Panc1 (cell line): ENCODE measurements at places on chromosomes 4 and X.

DNA sequence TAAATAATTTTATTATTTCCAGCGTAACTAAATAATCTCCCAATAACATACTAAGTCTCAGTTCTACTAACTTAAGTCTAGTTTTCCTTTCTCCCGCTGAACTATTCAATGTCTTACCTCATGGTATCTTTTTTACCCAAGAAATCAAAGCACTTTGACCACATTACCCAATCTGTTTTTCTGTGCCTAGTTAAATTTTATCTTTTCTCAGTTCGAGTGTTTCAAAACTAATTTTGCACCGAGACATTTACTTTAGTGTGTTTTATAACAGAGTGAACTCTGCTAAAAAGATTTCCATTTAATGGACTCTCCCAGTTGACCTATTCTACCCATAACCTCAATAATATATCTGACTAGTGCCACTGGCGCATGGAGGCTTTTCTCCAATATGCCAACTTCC lies 67.6 kb upstream of the IRF2 start:
- no peak for DNase-seq
- H3K36me3 ChIP-seq = no peaks in the 10 kb centered on the region
- no peaks in the 10 kb centered on the region for H3K4me1 ChIP-seq
- H3K27ac ChIP-seq = no peak overlapping the region

DNA sequence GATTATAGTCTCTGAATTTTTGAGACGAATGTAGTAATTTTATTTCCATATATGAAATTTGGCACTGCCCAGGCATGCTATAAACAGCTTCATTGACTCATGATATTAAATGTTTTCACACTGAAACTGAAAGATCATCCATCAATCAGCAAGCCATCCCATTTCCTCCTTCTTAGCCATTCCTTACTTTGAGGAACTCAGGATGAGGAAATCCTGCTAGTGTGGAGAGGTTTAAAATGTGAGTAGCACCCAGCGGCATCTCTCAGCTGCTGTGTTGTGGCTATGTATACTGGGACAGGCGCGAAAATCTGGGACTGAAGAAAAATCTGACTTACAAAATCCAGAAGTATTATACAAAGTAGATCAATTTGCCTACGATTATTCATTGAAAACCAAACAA lies 52.1 kb downstream of the PTCHD1 start:
- H3K4me1 ChIP-seq = no peaks in the 10 kb centered on the region
- DNase-seq = no peak
- no peaks in the 10 kb centered on the region for H3K27me3 ChIP-seq
- no peak overlapping the region for H3K4me3 ChIP-seq
- no peak overlapping the region for H3K27ac ChIP-seq

GRCh38 chr4:183445097-183445428 lies 627 bp downstream of the CDKN2AIP start:
- no peaks in the 10 kb centered on the region for H3K27me3 ChIP-seq
- peaks cover 43% of the 10 kb centered on the region for H3K4me1 ChIP-seq
- peaks cover 35% of the 10 kb centered on the region for H3K36me3 ChIP-seq

DNA sequence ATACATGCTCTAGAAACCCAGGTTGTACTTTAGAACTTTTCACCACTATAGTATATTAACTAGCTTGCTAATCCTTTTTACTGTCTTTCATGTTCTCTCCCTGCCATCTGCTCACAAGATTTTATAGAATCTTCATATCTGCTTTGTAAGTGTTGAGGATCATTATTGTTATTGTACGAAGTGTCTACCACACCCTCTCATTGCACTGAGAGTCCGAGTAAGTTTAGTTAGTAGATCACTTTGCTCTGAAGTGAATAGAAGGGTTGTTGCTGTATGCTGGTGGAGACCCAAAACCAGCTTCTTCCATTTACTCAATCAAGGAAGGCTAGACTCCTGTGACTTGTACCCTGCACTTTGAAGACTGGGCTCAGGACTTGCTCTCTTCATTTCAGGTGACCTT lies 17.1 kb downstream of the GAB1 start:
- H3K36me3 ChIP-seq = no peaks in the 10 kb centered on the region
- H3K27ac ChIP-seq = no peak overlapping the region
- no peaks in the 10 kb centered on the region for H3K27me3 ChIP-seq
- H3K4me3 ChIP-seq = no peak overlapping the region
- DNase-seq = no peak

GRCh38 chrX:45765281-45765680 lies 564.6 kb upstream of the DIPK2B start:
- H3K4me1 ChIP-seq = peaks cover 23% of the 10 kb centered on the region
- no peak for DNase-seq

- H3K36me3 ChIP-seq = no peaks in the 10 kb centered on the region
- no peak for DNase-seq
- H3K4me3 ChIP-seq = no peak overlapping the region
- no peaks in the 10 kb centered on the region for H3K4me1 ChIP-seq
- H3K27me3 ChIP-seq = no peaks in the 10 kb centered on the region
These were observed 95.8 kb upstream of the ELOVL6 start for GRCh38 chr4:110294165-110294564.

DNA sequence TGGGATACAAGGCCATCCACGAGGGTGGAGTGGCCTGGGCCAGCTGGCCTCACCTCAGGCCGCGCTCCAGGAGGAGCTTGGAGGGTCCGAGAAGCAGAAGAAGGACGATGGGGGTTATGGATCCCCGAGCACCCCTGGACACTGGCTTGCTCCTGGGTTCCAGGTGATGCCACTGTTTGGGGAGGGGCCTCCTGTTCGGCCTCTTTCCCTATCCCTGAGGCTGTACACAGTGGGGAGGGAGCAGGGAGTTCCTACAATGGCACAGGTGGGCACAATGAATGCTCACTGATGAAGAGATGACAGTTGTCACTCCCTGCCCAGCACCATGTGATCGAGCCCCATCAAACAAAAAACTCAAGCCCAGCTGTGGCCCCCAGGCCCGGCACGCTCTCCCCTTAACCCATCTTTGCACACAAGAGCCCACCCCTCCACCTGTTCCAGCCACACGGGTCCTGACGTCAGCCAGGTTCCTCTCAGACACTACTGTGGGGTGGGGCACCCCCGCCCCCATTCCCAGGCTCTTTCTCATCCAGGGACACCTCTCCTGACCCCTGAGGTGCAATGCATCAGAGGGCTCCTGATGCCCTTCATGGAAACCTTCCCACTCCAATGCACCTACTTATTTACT lies 70.3 kb downstream of the WFS1 start:
- H3K4me1 ChIP-seq = peaks cover 31% of the 10 kb centered on the region
- no peaks in the 10 kb centered on the region for H3K27me3 ChIP-seq
- DNase-seq = no peak
- H3K27ac ChIP-seq = no peak overlapping the region
- no peaks in the 10 kb centered on the region for H3K36me3 ChIP-seq

DNA sequence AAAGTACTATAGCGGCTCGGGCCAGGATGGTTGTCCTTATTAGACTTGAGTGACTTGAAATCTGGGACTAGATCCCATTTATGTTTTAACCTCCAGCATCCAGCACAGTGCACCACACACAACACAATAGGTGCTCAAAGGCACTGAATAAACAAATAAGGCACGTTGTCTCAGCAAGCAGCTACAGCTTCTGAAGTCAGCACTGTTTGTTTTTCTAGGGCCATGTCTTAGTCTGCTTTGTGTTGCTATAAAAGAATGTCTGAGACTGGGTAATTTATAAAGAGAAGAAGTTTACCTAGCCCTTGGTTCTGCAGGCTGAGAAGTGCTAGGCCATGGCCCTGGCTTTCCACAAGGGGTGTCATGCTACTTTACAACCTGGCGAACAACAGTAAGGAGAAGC lies 102.1 kb upstream of the LNX1 start:
- no peaks in the 10 kb centered on the region for H3K4me1 ChIP-seq
- H3K36me3 ChIP-seq = no peaks in the 10 kb centered on the region
- H3K4me3 ChIP-seq = no peak overlapping the region
- no peak overlapping the region for H3K27ac ChIP-seq
